Mucosa of descending colon (tissue), 3 donors: ENCODE measurements at places on chromosomes 11 and 22. TPM values are rescaled to one million over a fixed set of nuclear protein-coding genes. Genes with fewer than 3 reads are reported as not detected.

The SCN4B gene
- 1.2 TPM for total RNA-seq

The UNC93B1 gene
- total RNA-seq: 30.1 TPM

The CBLIF gene
- total RNA-seq: 0.49 TPM

The C22orf42 gene
- total RNA-seq: not detected

The CD3G gene
- total RNA-seq: 4.2 TPM

The RAB36 gene
- total RNA-seq: 6.4 TPM

The HOATZ gene
- not detected for total RNA-seq

DNA sequence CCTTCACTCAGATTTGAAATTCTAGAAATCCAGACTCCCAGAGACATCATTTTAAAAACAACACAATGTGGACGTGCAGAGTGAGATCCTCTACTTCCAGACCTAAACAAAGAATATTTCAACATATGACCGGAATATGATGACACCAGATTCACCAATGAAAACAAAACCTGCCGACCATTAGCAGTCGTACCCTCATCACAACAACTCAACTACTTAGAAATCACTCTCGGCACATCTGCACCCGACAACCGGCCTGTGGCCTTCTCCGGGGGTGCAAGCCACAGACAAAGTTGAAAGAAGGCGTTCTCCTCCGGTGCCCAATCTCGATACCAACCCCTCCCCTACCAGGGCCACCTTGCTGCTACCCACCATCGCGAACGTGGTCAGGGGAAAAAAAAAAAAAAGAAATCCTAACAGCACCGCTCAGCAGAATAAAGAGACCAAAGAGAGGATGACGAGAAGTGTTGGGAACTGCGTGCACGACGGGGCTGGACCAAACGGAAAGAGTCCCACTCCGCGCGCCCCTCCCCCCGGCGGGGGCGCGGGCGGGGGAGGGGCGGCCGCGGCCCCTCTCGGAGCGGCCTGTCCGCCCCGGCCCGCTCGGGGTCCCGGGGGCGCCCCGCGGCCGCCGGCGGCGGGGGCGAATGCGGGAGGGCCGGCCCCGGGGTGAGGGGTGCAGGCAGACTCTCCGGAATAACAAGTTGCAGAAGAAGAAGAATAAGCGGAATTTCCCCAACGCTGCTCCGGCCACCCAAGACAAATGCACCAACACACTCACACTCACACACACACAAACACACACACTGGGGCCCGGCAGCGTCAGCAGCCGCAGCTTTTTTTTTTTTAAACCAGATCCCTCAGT, 1.7 kb downstream of the PHF21A start:
- DNase-seq: peak; percentile 62

DNA sequence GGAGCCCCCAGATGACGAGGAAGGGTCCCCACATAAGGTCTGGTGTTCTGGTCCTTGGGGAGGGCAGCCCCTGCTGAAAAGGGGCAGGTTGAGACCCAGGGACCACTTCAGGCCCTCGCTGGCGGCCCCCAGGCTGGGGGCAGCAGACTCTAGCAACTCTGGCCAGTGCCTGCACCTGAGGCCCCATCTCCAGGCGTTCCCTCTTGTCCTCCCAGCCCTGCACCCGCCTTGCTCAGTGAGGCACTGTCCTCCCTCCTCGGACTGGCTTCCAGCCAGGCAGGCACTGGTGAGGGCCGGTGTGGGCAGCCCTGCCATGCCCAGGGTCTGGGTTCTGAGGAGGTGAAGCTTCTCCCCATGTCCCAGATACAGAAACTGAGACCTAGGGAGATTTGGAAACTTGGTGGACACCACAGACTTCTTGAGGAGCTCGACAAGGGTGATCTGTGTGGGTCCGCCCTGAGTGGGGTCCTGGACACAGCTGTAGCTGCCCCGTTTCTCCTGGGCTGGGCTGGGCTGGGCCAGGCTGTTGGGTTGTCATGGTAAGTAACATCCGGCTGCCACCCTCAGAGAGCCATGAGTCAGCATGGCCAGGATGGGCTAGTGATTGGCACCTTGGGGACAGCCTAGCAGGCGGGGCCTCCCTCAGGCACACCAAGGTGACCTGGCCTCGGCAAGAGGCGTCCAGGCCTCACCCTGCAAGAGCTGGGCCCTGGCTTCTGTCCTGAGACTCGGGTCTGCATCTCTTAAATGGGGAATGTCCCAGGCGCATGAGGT, 11.1 kb upstream of the PHLDA2 start:
- DNase-seq: peak; percentile 86

GRCh38 chr22:35476341-35476740, 64.3 kb upstream of the RASD2 start:
- DNase-seq: no peak

GRCh38 chr22:49994361-49995040, 18.1 kb downstream of the IL17REL start:
- DNase-seq: no peak

DNA sequence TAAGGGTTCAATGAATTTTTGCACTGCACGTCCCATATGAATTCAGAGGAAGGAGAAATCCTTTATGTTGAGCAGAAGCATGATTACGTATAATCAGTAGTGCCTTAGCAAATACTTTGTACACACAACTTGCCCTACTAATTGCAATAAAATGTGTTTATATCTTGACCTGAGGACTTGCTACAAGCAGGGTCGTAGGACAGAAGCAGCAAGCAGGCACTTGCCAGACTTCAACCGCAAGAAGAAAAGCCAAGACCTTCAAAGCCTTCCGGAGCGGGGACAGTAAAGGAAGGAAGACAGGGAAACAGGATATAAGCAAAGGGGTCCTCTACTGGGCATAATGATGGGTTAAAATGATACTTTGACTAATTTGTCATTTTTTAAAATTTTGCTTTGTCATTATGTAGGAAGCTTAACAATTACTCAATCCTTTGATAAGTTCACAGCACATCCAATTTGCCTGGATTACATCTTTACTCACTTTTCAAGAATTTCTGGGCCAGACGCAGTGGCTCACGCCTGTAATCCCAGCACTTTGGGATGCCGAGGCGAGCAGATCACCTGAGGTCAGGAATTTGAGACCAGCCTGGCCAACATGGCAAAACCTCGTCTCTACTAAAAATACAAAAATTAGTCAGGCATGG, 23.2 kb upstream of the UBASH3B start:
- DNase-seq: no peak

DNA sequence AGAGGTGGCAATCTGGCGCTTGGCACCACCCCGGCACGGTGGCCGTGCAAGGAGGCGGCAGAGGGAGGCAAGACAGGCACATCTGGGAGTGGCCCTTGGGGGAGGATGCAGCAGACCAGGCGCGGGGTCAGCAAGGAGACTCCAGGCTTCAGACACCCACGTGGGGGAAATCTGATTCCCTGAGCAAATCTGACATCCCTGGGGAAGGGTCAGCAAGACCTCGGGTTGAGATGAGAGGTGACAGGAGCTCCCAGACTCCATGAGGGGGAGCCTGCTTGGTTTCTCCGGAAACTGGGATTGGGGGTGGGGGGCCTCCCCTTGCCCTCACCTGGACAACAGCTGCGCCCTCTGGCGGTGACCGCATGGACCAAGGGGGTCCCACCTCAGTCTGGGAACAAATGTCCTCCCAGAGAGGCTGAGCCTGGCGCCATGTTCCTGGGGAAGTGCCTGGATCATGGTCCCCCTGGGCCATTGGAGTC, 4.0 kb upstream of the RCOR2 start:
- no peak for DNase-seq

DNA sequence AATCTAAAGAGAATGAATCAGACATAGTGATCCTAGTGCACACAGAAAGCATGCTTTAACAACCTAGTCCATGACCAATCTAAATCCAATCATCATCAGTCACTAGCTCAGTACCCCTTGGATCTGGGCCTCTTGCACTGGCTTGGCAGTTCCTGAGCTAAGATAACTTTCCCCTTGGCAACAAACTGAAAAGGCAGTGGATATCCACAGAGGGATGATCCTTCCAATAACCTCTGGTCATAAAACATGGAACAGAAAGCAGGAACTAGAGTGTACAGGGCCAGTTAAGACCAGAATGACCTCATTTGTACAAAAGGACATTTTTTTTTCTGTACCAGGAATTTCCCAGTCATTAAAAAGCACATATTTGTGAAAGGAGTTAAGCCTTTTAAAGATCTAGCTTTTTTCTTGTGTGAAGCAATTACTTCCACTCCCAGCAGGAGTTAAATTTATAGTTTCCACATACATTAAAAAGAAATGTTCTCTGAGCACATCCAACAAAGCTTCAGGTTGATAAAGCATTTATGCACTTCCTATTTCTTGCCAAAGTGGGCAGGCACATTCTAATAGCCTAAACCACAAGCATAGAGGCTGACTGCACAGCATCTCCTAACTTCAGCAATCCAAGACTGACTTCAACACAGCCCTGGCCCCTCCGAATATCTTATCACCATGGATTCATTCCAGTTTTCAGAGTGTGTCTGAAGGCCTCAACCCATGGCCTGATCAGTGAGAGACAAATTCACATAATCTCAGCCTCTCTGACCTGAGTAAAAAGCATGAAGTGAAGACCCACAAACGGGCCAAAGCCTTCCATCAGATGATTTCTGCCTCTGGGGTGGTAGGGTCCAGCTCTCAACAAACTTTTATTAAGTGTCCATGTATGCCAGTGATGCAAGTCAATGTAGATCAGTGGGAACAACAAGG, 29.9 kb downstream of the GUCY1A2 start:
- DNase-seq: no peak

GRCh38 chr11:104093426-104094280, 57.2 kb downstream of the DDI1 start:
- no peak for DNase-seq

- no peak for DNase-seq
Observed at GRCh38 chr22:45572444-45572843, 69.8 kb downstream of the FBLN1 start.

DNA sequence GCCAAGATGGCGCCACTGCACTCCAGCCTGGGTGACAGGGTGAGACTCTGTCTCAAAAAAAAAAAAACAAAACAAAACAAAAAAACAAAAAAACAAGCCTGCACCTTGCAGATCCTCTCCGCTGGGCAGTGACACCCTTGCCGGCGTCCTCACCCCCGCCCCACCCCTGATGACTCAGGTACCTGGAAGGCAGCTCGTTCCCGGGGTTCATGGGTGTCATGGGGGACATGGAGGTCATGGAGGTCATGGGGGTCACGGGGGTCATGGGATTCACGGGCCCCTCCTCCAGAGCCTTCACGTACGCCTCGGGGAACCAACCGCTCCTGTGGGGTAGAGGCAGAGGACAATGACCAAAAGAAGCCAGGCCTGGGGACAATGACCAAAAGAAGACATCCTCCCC, 3.0 kb upstream of the SLC16A8 start:
- no peak for DNase-seq

- DNase-seq: no peak
Observed at GRCh38 chr11:73958521-73959141, 7.8 kb downstream of the DNAJB13 start.

GRCh38 chr22:38448945-38449745, 5.9 kb downstream of the KCNJ4 start:
- DNase-seq: no peak
